CD4-positive, alpha-beta T cell treated with Interferon gamma for 1 hour (primary cell): ENCODE measurements at places on chromosomes 3 and 15.

DNA sequence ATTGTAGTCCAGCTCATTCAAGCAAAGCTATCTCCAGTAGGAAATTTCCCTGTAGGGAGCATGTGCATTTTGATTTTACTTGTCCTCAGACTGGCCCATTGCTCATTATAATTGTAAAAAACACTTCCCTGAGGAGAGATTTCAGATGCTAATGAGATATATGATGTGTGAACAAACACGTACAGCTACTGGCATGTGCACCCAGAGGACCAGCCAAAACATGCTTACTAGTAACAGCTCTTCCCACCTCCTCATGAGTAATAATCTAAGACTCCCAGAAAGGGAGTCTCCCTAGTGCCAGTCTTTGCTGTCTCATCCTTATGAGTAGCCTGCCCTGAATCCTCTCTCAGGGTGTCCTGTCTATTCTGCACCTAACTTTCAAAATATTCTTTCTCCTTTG, 43.4 kb downstream of the FBXO22 start:
- DNase-seq: no peak

- DNase-seq: no peak
Measured at GRCh38 chr3:100463002-100463401, 29.4 kb upstream of the TMEM45A start.

- DNase-seq: no peak
Measured at GRCh38 chr3:133570139-133570936, 3.1 kb upstream of the CDV3 start.

DNA sequence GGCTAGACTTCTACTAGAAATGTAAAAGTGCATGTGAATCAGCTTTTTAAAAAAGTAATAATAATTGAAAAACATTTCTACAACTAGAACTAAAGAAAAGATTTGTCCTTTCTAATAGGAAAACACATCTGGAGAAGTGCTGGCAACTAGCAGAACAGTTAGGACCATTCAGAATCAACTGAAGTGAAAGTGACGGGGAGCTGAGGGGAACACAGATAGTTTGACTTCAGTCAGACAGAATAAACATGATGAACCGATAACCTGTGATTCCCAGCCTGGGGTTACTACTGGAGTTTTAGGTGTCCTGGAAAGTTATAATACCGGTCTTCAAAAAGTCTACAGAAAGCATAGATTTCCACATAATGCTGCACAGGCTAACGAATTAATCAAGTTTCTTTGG, 28.1 kb downstream of the OPA1 start:
- DNase-seq: no peak

- no peak for DNase-seq
Measured at GRCh38 chr3:154060238-154061000, 60.8 kb upstream of the ARHGEF26 start.

- no peak for DNase-seq
Measured at GRCh38 chr15:40815042-40815698, 7.9 kb upstream of the DNAJC17 start.

- DNase-seq: no peak
Measured at GRCh38 chr3:103227651-103228050, 792.8 kb downstream of the ZPLD1 start.

DNA sequence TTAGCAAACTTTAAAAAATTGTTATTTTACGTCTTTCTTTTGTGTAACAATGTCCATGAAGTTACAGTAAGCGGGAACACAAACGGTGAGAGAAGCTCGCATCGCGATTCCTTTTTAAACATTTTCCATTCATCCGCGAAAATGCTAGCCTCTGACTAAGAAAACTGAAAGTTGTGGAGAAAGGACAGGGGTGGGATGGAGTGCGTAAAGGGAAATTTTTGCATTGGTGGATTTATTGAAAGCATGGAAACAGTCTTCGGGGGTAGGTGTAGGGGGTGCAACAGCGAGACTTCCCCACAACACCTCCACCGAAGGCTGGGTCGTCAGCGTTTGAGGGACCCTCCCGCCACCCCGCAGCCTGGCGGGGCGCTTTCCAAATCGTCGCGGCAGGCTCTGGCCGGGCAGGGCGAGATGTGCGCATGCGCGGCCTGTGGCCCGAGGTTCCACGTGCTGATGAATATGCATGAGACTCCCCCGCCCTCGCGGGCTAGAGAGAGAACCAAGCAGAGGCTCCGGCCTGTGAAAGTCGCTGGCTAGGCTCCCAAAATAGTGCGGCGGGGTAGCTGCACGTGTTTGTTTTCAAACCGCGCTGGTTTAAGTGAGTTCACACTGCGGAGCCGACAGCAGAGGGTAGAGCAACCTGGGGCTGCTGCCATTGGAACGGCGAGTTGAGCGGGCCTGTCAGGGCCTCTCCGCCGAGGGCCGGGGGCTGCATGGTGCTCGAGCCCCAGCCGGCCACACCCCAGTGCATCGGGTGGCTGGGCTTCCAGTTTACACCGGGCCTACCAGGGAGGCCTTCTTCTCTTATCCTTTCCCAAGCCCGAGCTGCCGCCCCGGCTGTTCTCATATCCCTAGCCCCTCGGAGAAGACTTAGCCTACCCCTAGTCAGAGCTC, 9.9 kb downstream of the ZIC1 start:
- DNase-seq: no peak

GRCh38 chr3:132721479-132722164, 587 bp downstream of the NPHP3 start:
- no peak for DNase-seq

DNA sequence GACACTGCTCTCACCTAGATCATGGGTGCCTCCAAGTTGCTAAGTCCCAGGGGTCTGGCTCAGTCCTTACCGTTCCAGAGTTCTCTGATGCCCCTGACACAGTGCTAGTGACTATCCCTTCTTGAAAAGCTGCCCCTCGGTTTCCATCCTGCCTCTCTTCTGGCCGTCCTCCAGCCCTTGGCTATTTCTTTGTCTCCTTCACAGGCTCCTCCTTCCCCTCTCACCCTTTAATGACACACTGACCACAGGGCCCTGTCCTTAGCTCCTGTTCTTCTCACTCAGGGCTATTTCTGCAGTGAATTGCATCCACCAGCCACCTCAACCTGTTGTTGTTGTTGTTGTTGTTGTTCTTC, 31.1 kb downstream of the SLC28A1 start:
- no peak for DNase-seq

DNA sequence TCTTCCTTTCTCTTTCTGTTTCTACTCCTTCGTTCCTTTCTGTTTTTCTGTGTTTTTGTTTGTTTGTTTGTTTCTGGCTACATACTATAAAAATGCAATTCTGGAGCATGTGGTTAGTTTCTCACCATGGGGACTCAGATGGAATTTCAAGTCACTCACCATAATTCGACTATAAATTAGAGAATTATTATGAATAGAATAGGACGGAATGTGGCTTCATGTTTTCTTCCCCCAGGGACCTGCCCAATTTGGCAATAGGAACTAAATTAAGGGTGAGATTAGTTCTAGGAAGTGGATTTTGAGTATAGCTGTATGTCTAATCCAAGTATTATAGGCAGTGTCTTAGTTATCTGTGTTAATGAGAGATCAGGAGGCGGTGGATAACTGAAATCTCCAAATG, 96.9 kb downstream of the THSD4 start:
- DNase-seq: no peak

DNA sequence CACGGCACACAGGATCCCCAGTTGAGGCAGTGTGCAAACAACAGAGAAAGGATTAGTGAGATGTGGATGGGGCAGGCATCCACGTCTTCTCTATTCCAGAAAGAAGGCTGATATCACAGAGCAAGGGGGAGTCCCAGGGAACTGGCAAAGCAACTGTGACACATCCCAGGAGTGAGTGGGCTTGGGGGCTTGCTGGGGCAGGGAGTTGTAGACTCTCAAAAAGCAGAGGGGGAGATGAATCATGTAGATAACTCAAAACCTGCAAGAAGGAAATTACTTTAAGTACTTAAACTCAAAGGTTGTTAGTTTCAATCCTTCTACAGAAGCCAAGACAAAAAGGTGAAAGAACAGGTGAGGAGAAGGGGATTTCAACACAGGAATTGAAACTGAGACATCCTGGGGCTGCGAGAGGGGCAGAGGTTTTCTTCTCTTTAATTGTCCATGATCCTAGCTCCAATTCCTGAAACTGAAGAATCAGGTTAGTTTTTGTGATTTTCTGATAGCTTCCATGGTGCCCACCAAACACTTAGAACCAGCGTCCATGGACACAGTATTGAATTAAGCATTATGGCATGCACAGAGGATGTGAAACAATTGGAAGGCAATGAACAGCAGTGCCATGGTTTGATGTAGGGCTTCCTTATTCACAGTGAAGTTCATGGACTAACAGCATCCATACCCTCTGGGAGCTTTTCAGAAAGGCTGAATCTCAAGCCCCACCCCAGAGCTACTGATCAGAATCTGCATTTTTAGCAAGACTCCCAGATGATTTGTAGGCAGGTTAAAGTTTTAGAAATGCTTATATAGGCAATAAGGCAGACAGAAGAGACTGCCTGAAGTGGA, 52.0 kb downstream of the CCR3 start:
- no peak for DNase-seq

- DNase-seq: no peak
Measured at GRCh38 chr3:107661447-107662123, 138.8 kb downstream of the BBX start.

DNA sequence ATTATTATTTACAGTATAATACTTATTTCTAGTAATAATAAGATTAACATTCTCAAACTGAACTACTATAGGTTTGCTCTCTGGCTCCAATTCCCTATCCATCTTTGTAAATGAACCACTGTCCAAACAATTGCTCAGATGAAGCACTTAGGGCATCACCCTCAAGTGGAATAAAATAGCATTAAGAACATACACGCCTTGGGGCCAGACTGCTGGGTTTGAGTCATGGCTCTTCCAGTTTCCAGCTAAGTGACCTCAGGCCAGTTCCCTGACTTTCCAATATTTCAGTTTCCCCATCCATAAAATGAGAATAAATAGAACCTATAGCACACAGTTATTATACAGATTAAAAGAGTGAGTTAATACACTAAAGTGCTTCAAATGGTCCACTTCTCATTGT, 507.2 kb downstream of the MAGI1 start:
- DNase-seq: no peak

DNA sequence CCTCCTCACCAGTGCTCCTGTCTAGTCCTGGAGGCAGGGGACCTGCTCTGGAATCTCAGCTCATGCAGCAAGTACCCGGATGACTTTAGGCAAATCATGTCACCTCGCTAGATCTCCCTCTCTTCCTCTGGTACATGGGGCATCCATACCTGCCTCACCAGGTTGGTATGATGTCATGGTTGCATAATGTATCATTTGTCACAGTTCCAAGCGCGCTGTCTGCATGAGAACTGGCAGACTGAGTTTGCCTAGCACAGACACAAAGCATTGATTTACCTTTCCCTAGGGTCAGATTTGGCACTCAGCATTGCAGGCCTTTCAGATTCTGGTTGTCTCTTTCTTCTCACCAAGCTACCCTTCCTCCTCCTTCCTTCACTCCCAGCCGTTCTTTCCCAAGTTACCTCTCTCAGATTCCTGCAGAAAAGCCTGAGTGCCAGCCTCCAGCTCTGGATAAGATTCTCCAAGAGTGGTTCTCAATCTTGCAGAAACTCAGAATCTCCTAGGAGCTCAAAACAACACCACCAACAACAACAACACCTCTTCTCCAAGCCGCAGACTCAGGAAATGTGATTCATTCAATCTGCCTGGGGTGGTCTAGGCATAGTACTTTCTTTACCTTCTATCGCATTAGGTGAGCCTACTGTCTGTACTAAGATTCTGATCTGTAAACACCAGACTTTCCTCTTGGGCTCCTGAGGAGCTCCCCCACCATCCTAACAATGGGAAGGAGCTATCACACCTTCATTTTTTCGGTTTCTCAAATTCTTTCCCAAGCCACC, 29.5 kb downstream of the FAM43A start:
- DNase-seq: peak; percentile 1
